ENCODE measurements at places on chromosomes 12 and 14.

GRCh38 chr14:63276492-63277342 lies 42.0 kb downstream of the GPHB5 start:
- DNase-seq, result peak; percentile 63

- peak; percentile 51 for DNase-seq
Observed at GRCh38 chr14:39034481-39035296, 68.3 kb downstream of the SEC23A start.

- no peak for DNase-seq
Observed at GRCh38 chr12:56804169-56804568, 41.0 kb downstream of the HSD17B6 start.

DNA sequence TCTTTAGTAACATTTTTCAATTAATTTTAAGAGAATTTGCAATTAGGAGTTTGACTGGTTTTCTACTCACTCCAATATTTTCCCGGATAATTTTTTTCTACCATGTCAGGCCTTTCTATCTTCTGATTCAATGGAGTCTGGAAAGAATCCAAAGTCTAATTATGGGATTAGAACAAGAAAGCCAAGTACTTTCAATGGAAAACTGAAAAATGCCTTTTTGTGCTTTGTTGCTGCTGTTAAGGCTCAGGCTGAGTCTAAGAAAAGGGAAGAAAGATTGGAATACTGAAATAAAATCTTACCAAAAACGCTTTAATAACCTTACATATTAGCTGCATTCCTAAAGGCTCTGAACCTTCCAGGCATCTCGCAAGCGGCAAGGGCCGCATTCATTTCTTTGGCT lies 24.4 kb upstream of the DHRS4 start:
- no peak for DNase-seq

DNA sequence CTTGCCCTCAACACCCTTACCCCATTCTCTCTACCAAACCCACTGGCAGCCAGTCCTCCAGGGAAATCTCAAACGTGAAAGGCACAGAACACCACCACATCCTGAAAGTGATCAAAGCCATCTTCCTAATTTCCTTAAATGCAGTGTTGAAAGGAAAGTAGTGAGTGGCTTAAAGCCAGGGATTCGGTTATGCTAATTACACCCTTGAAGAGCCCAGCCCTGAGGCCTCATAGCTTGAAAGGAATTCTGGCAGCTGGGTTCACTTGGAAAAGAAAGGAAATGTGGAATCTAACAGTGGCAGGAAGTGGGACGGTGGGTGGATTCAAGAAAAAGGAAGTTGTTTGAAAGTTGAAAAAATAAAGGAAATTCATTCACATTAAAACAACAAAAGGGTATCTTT lies 73.0 kb upstream of the FICD start:
- peak; percentile 41 for DNase-seq

DNA sequence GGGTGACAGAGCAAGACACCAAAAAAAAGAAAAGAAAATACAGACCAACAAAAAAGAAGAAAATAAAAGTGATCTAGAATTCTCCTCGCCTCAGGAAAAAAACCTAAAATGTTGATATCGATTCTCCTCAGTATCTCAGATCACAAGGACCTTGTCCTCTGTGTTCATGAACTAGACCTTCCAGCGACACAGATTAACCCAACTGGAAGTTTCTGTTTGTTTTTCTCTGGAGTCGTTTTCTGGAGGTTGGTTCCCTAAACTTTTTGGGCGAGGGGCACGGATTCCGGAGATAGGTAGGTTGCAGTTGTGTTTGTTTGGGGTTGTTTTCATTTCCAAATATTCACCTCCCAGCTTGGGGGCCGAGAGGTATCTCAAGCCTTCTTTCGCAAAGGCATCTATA lies 559 bp upstream of the RFC5 start:
- no peak for DNase-seq

GRCh38 chr12:121789233-121789781 lies 4.2 kb downstream of the RHOF start:
- no peak for DNase-seq

- DNase-seq, result no peak
Observed at GRCh38 chr12:122966743-122967550, 684 bp upstream of the ABCB9 start.
